ENCODE measurements at places on chromosomes 6 and 20.

DNA sequence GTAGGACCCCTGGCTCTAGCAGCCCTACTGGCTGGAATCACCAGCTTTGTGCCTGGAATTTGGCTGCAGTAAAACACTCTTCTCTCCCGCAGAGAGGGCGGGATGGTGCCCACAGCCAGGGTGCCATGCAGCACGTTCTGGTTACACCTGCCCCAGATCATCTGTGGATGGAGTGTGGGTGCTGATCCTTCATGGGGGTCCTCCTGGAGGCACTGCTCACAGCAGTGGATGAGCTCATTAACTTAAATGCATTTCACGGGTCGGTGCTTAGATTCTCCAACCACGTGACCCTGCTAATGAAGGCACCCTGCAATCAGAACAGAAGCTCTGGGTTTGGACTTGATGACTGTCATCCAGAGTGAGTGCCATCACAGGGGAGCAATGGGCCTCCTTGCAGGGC lies 138.6 kb upstream of the AFDN start:
- DNase-seq, result no peak

DNA sequence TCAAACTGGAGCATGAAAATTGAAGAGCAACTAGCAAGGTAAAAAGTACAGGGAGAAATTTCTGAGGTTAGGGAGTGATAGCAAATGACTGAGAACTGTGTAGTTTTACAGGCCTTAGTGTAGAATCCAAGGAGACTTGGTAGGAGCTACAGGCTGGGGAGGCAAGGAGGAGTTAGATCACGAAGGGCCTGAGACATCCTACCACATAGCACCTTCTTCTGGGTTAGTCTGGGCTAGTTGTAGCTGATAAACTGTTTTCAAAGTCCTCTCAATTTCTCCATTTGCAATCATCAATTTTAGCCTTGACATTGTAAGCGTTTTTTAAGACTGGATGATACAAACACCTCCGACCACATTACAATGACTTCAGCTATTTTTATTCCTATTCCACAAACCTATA lies 209.7 kb downstream of the TMEM200A start:
- DNase-seq, result no peak

DNA sequence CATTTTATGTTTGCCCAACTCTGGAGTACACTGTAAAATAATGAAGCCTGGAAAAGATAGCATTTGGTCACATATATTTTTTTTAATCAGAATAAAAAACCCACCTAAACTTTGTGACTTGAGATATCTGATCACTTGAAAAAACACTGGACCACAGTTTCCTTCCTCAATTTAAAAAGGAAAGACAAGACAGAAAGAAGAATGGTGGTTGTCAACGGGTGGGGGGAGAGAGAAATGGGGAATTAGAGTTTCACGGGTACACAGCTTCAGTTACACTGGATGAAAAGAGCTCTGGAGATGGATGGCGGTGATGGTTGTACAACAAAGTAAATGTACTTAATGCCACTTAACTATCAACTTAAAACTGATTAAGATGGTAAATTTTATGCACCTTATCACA lies 14.7 kb upstream of the DST start:
- no peak for DNase-seq

DNA sequence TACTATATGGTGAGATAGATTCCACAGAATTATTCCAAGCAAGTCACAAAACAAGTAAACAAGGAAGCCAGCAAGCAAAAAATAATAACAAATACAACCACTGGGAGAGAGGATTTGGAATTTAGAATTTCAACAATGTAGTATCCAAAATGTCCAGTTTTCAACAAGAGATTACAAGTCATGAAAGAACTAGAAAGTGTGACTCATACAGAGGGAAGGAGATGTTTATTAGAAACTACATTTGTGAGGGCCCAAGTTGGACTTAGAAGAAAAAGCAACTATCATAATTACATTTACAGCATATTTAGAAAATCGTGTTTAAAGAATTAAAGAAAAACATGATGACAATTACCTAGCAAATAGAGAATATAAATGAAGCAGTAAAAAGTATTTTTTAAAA lies 494.6 kb upstream of the ID4 start:
- DNase-seq, result no peak

- DNase-seq, result no peak
Observed at GRCh38 chr6:22164236-22164635, 132.6 kb downstream of the PRL start.

GRCh38 chr6:106910999-106911949 lies 63.3 kb downstream of the CD24 start:
- DNase-seq, result no peak

DNA sequence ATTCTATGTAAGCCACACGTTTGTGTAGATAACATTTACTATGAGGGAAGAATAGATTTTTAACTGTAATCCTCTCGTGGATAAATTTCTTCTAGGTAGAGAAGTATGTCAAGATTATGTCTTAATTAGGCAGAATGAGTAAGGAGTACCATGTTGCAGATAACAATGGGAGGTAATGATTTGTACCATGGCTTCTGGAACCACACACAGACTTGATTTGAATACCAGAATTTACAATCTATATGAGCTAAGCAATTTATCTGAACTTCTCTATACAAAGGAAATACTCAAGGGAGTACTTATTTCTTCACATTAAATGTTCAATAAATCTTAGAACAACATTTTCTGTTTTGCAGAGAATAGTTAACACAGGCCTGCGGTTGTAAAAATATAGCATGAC lies 51.5 kb downstream of the RPS12 start:
- DNase-seq, result no peak

DNA sequence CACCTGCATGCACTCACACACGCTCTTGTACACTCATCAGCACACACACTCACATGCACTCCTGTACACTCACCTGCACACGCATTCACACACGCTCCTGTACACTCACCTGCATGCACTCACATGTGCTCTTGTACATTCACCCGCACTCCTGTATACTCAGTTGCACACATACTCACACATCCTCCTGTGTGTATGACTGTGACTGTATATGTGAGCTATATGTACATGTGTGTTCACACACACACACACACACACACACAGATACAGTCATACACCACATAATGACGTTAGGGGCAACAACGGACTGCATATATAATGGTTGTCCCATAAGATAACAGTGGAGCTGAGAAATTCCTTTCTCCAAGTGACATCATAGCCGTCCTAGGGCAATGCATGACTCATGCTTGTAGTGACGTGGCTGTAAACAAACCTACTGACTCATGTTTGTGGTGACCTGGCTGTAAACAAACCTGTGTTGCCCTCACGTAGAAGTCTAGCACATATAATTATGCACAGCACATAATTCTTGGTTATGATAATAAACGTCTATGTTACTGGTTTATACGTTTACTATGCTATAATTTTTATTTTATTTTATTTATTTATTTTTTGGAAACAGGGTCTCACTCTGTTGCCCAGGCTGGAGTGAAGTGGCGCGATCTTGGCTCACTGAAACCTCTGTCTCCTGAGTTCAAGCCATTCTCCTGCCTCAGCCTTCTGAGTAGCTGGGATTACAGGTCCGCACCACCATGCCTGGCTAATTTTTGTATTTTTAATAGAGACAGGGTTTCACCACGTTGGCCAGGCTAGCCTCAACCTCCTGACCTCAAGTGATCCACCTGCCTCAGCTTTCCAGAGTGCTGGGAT lies 22.8 kb upstream of the TAF4 start:
- no peak for DNase-seq

GRCh38 chr6:162829013-162829742 lies 101.4 kb downstream of the PACRG start:
- DNase-seq, result no peak

DNA sequence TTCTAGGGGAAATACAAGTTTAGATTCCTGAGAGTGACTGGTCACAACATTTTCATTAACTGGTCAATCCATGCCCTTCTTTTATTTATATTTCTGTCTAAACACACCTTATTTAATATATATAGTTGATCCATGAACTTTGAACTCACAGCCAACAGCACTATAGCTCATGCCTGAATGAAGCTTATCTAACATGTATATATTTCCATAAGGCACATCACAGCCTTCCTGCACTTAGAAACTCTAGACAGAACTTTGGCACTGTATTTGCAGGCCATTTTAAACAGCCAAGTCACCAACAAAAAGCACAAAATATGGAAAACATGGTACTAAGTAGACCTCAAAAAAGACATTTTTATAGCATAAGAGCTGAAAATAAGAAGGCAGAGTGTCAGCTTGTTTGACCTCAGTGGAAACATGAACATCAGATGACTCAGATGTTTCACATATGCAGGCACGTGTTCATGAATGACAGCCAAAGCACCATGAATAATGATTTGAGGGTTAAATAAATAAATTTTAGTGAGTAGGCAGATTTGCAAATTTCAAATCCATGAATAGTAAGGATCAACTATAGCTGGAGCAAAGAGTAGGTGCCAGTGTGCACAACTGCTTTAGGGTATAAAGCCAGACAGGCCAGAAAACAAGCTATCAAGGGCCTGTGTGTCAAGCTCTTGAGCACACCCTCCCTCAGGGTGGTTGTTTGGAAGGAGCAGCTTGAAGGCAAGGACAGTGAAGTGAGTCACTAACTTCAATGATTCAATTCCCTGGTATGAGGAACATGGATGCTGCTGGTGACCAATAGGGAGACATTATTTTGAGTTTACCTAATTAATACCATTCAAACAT lies 88.9 kb upstream of the NT5E start:
- no peak for DNase-seq

- no peak for DNase-seq
Observed at GRCh38 chr6:56659721-56660380, 17.2 kb upstream of the DST start.

DNA sequence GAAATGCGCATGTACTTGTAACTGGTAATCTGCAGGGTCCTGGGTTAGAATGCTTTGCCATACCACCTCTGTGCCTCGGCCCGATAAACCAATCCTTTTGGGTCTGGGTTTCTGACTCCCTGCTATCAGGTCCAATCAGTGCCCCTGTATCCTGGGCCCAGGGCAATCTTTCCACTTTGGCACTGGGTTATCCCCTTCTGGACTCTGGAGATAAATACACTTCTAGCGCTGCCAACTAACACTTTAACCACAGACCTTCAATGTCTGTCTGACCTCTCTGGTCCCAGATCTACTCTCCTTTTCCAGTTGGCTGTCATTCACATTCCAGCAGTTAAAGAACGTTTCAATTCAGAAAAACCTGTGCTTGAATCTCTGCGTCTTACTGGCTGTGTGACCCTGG lies 55.3 kb downstream of the DNAAF9 start:
- no peak for DNase-seq

DNA sequence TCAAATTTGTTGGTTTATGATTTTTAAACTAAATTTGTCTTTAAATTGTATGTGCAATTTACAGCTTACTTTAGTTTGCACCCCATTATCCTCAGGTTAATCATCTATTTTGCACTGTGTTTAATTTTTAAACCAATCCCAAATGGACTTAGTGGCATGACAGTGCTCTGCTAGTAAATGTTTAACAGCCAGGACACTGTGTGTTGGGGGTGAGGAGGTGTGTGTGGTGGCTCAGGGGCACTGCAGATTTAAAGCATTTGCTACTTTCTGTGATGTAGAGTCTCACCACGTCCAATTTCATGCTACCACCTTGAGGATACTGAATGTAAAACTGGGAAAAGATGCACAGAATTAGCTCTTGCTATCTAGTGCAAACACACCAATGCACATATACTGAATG lies 225.7 kb downstream of the HAO1 start:
- no peak for DNase-seq

DNA sequence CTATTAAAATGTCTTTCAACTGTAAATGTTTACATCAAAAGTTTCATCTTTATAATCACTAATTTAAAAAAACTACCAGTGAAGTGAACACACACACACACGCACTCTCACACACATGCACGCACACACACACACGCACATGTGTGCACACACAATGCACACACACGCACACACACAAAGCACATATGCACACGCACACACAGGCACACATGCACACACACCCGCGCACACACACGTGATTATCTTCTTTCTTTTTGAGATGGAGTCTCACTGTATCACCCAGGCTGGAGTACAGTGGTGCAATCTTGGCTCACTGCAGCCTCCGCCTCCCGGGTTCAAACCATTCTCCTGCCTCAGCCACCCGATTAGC lies 80.0 kb upstream of the FRMD1 start:
- no peak for DNase-seq

- no peak for DNase-seq
Observed at GRCh38 chr6:85561750-85562357, 31.8 kb downstream of the SNX14 start.

Measured in stimulated activated CD4-positive, alpha-beta T cell treated with anti-CD3 and anti-CD28 coated beads, Interleukin-15, amount 100 ng/mL, for 48 hours (primary cell).